T47D (cell line): ENCODE measurements at places on chromosomes 7 and 10.

DNA sequence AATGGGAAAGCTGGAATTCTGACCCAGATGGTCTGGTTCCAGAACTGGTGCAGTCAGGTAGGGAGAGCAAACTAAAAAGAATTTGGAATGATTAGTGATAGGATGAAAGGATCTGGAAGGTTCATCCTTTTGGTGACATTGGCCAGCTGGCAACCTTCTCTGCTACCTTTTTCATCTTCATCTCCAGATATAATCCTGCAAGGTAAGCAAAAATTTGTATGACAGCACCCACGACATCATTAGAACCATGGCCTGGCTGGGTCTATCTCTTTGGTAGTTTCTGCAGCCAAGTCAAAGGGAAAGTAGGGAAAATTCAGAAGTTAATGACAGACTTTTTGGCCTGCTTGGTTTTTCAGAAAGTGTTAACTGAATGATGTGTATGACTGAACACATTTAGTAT is 188.9 kb upstream of the MALRD1 start:
- DNase-seq: no peak

- DNase-seq: no peak
Measured at GRCh38 chr10:12782537-12782936, 219.0 kb downstream of the CCDC3 start.

GRCh38 chr10:5741276-5741675 is 56.6 kb downstream of the TASOR2 start:
- DNase-seq: no peak

DNA sequence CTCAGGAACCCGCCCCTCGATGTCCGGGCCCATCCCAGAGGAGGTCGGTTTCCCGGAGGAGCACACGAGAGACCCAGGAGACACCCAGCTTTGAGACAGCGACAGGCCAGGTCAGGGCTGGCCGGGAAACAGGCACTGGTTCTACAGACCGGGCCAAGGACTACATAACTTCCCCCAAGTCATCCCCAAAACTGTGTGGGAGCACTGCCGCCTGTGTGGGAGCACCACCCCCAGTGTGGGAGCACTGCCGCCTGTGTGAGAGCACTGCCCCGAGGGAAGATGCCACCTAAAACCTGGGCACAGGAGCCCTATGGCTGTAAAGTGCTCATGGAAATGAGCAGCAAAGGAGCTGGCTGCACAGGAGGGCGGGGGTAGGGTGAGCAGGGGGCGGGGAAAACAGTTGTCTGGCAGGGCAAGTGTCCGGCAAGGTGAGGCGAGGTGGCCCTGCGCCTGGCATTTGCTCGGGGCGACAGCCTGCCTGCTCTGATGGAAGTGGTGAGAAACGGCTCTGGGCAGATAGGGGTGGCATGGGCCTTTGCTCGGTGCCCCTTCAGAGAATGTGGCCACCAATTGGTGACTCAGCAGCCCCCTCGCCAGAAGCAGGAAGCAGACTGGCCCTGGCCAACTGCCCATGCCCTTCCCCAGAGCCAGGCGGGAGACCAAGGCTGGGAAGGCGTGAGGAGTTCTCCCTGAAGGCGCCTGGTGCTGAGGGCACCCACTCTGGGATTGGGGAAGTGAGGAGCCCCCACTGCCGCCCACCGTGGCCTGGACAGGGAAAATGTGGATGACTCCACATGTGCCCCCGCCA is 26.2 kb downstream of the PAPOLB start:
- DNase-seq: peak; percentile 84

GRCh38 chr10:4677296-4678021 is 148.5 kb upstream of the AKR1E2 start:
- DNase-seq: no peak

DNA sequence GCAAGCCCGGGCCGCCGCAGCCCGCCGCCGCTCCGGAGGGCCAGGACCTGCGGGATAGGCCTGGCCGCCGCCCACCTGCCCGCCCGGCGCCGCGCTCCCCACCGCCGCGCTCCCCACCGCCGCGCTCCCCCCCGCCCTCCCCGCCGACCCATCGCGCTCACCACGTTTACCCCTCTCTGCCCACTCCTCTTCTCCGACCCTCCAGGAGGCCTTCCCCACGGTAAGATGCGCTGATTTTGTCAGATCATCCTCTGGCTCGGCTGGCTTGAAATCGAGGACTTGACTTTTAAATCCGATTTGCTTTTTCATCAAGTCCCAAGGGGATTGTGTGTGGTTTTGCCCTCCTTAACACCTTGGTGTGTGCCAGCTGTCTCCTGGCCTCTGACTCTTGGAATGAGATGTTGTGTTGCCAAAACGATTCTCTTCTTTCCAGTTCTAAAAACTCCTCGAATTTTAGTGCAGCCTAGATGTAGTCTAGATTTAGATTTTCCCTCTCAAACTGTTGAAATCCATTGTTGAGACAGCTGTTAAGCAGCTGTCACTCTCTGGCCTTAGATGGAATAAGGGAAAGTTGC is 738 bp downstream of the POM121 start:
- no peak for DNase-seq

DNA sequence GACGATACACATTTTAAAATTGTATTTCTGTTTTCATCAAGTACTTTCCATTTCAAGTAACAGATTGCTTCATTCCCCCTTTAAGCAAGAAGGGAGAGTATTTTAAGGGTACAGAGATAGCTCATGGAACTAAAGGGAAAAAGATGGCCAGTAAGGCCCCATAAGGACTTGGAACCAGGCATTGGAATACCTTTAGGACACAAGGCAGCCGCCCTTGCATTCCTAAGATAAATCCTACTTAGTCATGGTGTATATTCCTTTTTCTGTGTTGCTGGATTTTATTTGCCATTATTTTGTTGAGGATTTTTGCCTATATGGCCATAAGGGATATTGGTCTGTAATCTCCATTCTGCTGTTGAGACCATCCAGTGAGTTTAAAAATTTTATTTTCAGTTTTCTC is 49.2 kb downstream of the BTRC start:
- no peak for DNase-seq

- DNase-seq: no peak
Measured at GRCh38 chr10:110404413-110404812, 93.3 kb upstream of the DUSP5 start.

DNA sequence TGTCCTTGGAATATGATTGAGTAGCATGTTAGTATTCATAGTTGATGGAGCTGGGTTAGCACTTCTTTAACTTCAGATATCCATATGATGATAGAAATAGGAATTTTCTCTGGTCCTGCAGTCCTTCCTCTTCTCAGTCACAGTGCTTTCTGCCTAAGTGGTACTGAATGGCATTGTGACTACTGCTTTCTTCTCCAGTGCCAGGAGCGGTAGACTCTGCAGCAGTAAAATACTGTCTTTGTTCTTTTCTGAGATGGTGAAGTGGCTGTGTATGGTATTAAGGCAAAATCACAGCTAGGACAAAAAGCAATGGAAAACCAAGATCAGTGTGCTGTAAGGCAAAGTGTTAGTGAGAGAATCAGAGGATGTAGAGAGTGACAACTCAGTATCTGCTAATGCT is 46.6 kb downstream of the C1GALT1 start:
- DNase-seq: no peak

- no peak for DNase-seq
Measured at GRCh38 chr10:96685306-96685705, 35.0 kb downstream of the PIK3AP1 start.

GRCh38 chr10:3776796-3777571 is 8.0 kb downstream of the KLF6 start:
- DNase-seq: peak; percentile 31

DNA sequence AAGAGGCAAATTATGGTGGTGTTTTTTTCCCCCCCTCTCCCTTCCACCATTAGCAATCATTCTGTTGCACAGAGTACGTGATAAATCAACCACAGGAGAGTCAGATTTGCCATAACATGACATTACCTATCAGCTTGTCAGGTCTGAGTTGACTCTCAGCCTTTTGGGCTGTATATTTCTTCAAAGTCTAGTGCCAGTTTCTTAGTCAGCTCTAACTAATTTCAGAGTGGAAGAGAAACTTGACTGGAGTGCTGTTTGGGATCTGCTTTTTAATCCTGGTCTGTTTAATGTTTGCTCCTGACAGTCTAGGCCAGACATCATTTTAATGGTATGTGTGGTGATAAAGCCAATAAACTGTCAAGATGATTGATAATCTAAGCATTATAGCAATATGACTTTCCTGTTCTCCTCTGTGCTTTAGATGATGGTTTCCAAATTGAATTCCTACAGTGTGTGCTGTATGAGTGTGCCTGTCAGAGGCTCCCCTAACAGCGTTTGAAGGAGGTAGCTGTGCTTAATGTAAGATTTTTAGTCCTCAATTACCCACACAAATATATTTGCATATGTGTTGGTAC is 76.9 kb downstream of the LRMDA start:
- peak; percentile 16 for DNase-seq

DNA sequence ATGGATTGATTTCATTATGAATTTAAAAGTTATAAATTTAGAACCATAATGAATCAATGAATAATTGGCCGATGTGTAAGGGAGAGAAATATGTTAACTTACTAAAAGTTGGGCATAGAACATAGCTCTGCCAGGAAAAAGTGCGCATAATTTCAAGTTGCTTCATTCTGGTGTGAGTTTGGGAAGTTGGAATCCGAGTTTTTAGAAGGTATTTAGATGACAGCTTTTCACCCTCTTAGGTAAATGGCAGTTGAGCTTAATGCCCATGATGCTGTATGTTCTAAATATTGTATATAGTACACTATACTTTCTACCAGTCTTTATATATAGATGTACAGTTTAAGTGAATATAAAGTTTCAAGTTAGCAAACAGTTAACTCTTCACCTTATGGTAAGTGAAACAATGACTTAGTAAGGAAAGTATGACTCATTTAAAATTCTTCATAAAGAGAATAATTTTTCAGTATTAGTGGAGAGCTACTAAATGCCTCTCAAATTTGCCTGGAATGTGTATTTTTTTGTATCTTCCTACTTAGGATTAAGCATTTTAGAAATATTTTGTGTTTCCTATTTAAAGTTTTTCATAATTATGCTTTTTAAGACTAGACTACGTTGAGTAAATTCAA is 1.6 kb downstream of the C1GALT1 start:
- no peak for DNase-seq

DNA sequence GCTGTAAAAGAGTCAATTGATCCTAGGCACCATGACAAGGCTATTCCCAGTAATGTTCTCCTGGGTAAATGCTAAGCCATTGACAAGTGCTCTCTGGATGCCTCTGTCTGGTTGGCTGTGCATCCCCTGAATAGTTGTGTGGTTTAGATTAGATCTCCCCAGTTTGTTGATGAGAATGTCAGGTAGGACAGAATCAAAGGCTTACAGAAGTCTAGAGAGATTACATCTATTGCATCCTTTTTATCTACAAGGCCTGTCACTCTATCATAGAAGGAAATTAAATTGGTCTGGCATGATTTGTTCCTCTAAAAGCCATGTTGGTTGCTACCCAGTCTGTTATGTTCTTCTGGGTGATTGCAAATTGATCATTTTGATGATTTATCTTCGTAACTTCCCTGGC is 548.3 kb downstream of the GATA3 start:
- DNase-seq: no peak

DNA sequence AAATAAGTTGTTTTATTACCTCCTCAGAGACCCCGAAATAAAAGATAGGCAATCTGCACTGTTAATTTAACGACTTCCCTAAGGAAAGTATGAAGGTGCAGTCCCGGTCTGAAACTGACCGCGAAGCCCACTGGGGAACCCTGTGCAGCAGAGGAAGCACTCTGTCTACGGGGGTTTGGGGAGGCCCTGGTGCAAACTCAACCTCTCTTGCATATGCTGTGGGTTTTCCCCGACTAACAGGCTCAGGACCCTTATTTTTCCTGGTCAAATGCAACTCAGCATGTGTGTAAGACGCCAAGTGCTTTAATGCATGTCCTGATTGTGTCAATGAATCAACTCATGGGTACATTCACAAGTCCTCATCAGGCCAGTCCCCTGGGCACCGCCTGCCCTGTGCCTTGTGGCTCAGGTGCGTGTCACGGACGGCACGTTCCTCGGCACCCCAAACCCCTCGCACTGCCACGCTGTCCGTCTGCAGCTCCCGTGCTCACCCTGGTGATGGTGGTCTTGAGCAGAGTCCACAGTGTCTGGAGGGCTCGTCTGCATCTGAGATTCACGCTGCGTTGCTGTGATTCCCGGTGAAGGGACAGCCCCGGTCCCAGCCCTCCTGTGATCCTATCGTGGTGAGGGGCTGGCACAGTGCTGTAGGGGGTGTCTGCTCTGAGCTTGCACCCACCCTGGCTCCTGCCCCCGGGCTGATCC is 33.8 kb downstream of the JAKMIP3 start:
- no peak for DNase-seq

DNA sequence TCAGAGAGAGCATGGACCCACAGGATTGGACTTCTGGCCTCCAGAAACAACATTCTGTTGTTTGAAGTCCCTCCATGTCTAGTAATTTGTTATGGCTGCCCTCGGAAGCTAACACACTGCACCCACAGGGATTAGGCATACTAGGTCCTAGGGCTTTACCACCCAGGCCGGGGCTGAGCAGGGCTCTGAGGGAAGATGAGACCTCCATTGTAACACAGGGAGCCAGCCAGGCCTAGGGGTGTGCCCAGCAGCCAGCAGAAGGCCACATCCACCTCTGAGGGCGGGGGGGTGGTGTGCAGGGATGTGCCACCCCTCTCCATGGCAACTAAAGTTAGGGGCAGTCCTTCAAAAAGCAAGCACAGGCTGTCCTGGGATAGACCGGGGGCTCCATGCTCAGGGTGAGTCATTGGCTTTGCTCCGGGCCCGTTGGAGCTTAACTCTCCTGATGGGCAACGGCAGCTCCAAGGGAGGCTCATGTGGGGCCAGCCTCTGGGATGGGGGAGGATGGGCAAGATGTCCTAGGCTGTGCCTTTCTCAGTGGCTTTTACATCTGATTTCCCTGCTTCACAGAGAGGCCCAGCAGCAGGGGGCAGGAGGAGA is 96.6 kb upstream of the GPR26 start:
- DNase-seq: no peak

- no peak for DNase-seq
Measured at GRCh38 chr7:55912748-55913158, 25.5 kb downstream of the ZNF713 start.

DNA sequence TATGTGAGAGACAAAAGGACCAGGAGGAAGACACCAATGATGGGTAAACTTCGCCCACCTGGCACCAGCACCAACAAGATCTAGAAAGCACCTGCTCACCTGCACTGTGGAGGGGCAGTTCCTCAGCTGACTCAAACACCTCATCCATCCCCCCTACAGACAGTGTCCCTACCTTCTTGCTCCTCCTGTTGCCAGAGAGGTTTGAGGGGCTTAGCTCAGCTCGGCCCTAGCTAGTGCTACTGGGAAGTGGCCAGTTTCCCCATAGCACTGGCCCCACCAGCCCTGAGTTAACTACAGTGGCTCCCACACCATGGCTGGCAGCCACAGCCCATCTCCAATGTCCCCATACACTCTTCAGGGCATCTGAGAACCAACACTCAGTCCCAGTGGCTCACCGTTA is 70.8 kb downstream of the GRID1 start:
- no peak for DNase-seq

GRCh38 chr7:3386423-3387190 is 85.6 kb downstream of the SDK1 start:
- no peak for DNase-seq

GRCh38 chr7:2452074-2452507 is 24.1 kb downstream of the GRIFIN start:
- DNase-seq: no peak

GRCh38 chr7:107696330-107696946 is 35.8 kb downstream of the SLC26A4 start:
- DNase-seq: no peak
